ENCODE measurements at places on chromosomes 5 and 9. TPM values are rescaled to one million over a fixed set of nuclear protein-coding genes. Genes with fewer than 3 reads are reported as not detected.

CDX1 gene
- not detected for total RNA-seq

DENND4C gene
- 92.3 TPM for total RNA-seq

TERT gene
- not detected for total RNA-seq

NEUROG1 gene
- total RNA-seq: not detected

RASA1 gene
- 22.1 TPM for total RNA-seq

MSANTD3 gene
- 27.3 TPM for total RNA-seq

AJM1 gene
- total RNA-seq: 1.2 TPM

ORM2 gene
- total RNA-seq: not detected

LSM11 gene
- 3.9 TPM for total RNA-seq

CD72 gene
- total RNA-seq: 5.6 TPM

NUTM2G gene
- not detected for total RNA-seq

AQP3 gene
- total RNA-seq: 868 TPM

NMUR2 gene
- total RNA-seq: not detected

FOXI1 gene
- not detected for total RNA-seq

PTGS1 gene
- 12.0 TPM for total RNA-seq

PCDHGB4 gene
- 10.3 TPM for total RNA-seq

PRLR gene
- 13.3 TPM for total RNA-seq

AFAP1L1 gene
- total RNA-seq: 14.7 TPM

ACTL7A gene
- not detected for total RNA-seq

MVB12B gene
- 16.5 TPM for total RNA-seq

ST8SIA4 gene
- 4.2 TPM for total RNA-seq
